ENCODE measurements at places on chromosomes 13 and 19.

GRCh38 chr13:54216221-54216620, 1187.6 kb downstream of the OLFM4 start:
- no peak for DNase-seq

- peak; percentile 84 for DNase-seq
Measured at GRCh38 chr19:41427647-41428480, 690 bp upstream of the B3GNT8 start.

GRCh38 chr19:38538793-38539528, 78.8 kb downstream of the MAP4K1 start:
- DNase-seq = peak; percentile 28

DNA sequence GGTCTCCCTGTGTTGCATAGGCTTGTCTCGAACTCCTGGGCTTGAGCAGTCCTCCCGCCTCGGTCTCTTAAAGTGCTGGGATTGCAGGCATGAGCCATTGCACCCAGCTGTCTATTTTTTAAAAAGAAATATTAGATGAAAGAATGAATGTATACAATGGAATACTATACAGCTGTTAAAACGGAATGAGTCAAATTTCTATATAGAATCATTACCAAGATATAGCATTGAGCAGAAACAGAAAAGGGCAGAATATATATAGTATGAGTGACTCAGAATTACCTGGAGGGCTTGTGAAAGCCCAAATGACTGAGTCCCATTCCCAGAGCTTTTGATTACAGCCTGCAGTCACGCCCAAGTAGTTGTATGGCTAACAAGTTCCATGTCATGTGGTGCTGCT, 4.4 kb downstream of the DACT3 start:
- no peak for DNase-seq

GRCh38 chr19:17522988-17523872, 11.8 kb downstream of the PGLS start:
- peak; percentile 91 for DNase-seq

DNA sequence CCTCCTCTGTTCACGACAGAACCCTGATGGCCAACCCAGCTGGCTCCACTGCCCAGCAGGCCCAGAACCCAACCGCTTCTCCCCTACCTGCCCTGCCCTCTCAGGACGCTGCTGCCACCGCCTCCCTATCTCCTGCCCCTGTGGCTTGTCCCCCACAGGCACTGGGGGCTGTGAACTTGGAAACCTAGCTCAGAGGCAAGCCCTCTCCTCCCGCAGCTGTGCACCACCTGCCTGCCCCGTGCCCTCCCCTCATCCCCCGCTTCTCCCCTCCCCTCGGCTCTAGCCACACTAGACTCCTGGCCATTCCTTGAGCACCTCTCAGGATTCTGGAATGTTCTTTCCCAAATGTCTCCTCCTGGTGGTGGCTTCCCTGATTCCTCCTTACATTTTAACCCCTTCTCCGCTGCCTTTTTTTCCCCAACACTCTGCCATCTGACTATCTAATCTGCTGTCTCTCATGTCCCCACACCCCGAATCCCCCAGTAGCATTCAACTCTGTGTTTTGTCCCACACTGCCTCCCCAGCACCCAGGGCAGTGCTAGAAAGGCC, 6.7 kb downstream of the NANOS3 start:
- DNase-seq = no peak

DNA sequence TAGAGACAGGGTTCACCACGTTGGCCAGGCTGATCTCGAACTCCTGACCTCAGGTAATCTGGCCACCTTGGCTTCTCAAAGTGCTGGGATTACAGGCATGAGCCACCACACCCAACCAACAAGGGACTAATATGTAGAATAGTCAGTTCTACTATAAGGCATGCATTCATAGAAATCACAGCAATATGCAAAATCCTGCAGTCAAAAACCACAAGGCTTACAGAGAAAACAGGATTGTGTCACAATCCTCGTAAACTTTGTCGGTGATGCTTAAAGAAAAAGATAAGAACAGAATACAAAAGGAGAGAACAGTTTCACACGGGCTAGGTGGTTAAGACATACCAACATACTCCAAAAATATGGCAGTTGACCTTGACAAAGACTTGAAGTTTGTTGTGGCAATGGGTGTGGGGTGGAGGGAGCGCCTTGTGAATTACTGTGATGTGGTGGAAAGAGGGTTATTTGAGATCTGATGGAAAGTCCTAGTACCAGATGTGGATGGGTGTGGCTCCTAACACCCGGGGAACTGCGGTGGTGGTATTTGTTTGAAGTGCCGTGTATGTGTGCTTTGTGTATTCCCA, 12.4 kb downstream of the NOSIP start:
- no peak for DNase-seq

- DNase-seq = no peak
Measured at GRCh38 chr19:10228920-10229319, 2.2 kb downstream of the S1PR2 start.

DNA sequence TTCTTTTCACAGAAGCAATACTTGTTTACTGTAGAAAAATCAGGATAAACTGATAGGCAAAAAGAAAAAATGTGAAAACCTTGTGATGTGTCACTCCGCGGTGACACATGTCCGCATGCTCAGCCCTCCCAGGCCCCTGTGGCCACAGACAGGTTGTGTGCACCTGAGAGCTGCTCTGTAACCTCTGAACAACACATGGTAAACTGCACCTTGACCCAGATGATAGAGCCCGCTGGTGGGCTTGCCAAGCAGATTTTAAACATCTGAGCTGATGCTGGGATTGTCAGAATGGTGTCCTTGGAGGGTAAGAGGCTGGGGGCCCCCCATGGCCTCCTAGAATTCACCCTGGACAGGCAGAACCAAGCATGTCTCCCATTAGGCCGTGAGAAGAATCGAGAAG, 33.8 kb downstream of the DHRS12 start:
- DNase-seq = no peak

All from posterior vena cava (tissue), 2 donors.